GM12892 (cell line): ENCODE measurements at places on chromosomes 12 and 14.

GRCh38 chr14:50321009-50321660 lies 9.0 kb downstream of the DMAC2L start:
- peak; percentile 37 for DNase-seq

GRCh38 chr14:52877628-52878027 lies 73.2 kb downstream of the FERMT2 start:
- DNase-seq = no peak

- no peak for DNase-seq
Measured at GRCh38 chr12:75437564-75437963, 43.0 kb upstream of the GLIPR1 start.

DNA sequence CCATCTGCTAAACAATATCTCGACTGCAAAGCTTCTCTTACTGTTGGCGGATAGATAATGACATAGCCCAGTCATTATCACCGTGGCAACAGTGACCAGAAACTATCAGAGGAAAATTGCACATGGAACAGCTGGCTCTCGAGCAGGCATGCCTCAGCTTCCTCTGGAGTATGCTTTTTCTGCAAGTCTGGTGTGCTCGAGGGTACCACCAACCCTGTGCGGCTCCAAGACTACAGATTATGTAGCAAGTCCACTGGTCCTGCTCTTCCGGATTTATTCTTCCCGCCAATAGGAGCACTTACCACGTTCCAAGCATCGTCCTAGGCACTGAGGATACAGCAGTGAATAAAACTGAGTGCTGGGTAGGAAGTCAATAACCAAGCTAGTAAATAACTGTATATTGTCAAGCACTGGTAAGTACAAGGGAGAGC lies 1.4 kb upstream of the GLRX5 start:
- DNase-seq = no peak

DNA sequence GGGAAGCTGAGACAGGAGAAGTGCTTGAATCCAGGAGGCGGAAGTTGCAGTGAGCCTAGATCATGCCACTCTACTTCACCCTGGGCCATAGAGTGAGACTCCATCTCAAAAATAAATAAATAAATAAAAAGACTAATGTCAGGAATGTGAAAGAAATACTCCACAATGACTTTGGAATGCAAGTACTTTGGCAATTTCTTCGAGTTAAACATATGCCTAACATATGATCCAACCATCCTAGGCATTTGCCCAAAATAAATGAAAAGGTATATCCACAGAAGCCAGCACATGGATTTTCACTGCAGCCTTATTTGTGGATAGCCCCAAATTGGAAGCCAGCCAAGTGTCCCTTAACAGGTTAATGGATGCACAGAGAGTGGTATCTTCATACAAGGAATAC lies 357.9 kb upstream of the TMEM132C start:
- no peak for DNase-seq

- no peak for DNase-seq
Measured at GRCh38 chr14:49865431-49865859, 12.9 kb upstream of the NEMF start.

DNA sequence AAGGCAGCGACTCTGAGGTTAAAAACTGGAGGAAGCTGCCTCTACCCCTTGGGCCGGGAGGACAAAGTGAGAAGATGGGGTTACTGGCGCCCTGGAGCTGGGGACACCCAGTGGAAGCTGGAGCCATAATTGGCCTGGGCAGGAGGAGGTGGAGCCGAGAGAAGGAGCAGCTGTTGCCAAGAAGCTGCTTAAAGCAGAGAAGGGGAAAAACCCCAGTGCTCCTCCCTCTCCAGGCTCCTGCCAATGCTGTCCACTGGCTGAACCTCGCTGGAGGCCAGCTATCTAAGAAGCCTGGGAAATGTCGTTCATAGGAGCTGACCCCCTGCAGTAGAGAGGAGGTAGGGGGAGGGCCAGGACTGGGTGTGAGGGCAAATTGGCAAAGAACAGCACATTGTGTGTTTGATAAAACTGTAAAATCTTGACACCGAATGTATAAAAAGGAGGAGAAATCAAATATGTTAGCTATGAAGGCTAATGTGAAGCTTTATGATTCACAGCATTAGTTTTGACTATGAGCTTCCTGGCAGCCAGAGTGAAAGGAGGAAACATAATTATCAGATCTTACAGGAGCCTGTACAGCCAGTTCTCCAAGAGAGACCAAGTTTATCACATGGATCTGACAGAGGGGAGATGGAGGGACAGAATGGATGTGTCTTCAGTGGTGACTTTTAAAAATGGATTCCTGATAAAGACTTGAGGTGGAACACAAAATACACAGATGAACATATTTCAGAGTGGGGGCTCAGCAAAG lies 9.5 kb downstream of the HHIPL1 start:
- DNase-seq = no peak

- DNase-seq = no peak
Measured at GRCh38 chr14:74400919-74401503, 25.0 kb downstream of the SYNDIG1L start.

- no peak for DNase-seq
Measured at GRCh38 chr14:21343035-21343794, 40.6 kb downstream of the SUPT16H start.

- DNase-seq = no peak
Measured at GRCh38 chr12:132487311-132487741, 2.6 kb upstream of the FBRSL1 start.
